Fibroblast of lung (primary cell): ENCODE measurements at places on chromosomes 5 and 9. TPM values are rescaled to one million over a fixed set of nuclear protein-coding genes. Genes with fewer than 3 reads are reported as not detected.

Gene TAF1L
- under 0.01 TPM in 2 replicates for total RNA-seq

Gene TXNDC8
- total RNA-seq: not detected in 2 replicates

Gene FBP2
- total RNA-seq: not detected in 2 replicates

Gene PCDHA1
- under 0.01 TPM in 2 replicates for total RNA-seq

Gene SHC3
- 7.7 and 16.2 TPM in 2 replicates for total RNA-seq

Gene ADAMTS12
- total RNA-seq: 6.4 and 10.7 TPM in 2 replicates

Gene SPATA6L
- total RNA-seq: 0.77 and 1.2 TPM in 2 replicates

Gene CCDC152
- 1.5 and 2.5 TPM in 2 replicates for total RNA-seq

Gene UBE2QL1
- under 0.01 TPM in 1 of 2 replicates, not detected in the other for total RNA-seq

Gene ECSCR
- total RNA-seq: not detected in 2 replicates

Gene MXD3
- 1.0 and 6.6 TPM in 2 replicates for total RNA-seq

Gene FAM221B
- not detected in 2 replicates for total RNA-seq

Gene IFNA6
- total RNA-seq: not detected in 2 replicates

Gene WDR31
- total RNA-seq: 3.1 and 4.0 TPM in 2 replicates

Gene ENTR1
- total RNA-seq: 31.9 and 32.4 TPM in 2 replicates

Gene DBH
- not detected in 2 replicates for total RNA-seq

Gene PCDHA9
- total RNA-seq: 0.26 and 0.33 TPM in 2 replicates

Gene ZNF79
- 12.6 and 15.0 TPM in 2 replicates for total RNA-seq

Gene REXO4
- 21.1 and 21.3 TPM in 2 replicates for total RNA-seq

Gene SPINK6
- total RNA-seq: not detected in 2 replicates

Gene RASGRF2
- 12.1 and 19.5 TPM in 2 replicates for total RNA-seq

Gene TAF11L5
- not detected in 2 replicates for total RNA-seq

Gene FAM151B
- 3.9 and 4.8 TPM in 2 replicates for total RNA-seq

Gene ARHGEF28
- 10.3 and 34.3 TPM in 2 replicates for total RNA-seq

Gene SPATA31D4
- total RNA-seq: not detected in 2 replicates

Gene NMRK1
- total RNA-seq: 21.1 and 33.9 TPM in 2 replicates

Gene RBM18
- total RNA-seq: 9.5 and 11.2 TPM in 2 replicates

Gene GOLM1
- total RNA-seq: 46.7 and 67.3 TPM in 2 replicates

Gene ZBTB34
- 6.8 and 7.2 TPM in 2 replicates for total RNA-seq

Gene MLANA
- total RNA-seq: not detected in 2 replicates

Gene N4BP3
- total RNA-seq: 0.26 and 0.83 TPM in 2 replicates

Gene CMYA5
- 4.1 and 7.8 TPM in 2 replicates for total RNA-seq

Gene UNC5A
- not detected in 2 replicates for total RNA-seq

Gene GPR151
- not detected in 2 replicates for total RNA-seq

Gene ZMAT2
- 69.4 and 77.0 TPM in 2 replicates for total RNA-seq

Gene LVRN
- total RNA-seq: 0.17 and 0.26 TPM in 2 replicates

Gene GLRX
- total RNA-seq: 54.2 and 91.8 TPM in 2 replicates

Gene STC2
- 110 and 299 TPM in 2 replicates for total RNA-seq

Gene FBXO38
- 50.3 and 62.4 TPM in 2 replicates for total RNA-seq

Gene TTF1
- total RNA-seq: 6.9 and 8.2 TPM in 2 replicates

Gene LHFPL2
- 38.8 and 51.4 TPM in 2 replicates for total RNA-seq

Gene PRLR
- 0.33 TPM in 1 of 2 replicates, not detected in the other for total RNA-seq

Gene CNTRL
- 6.2 and 6.8 TPM in 2 replicates for total RNA-seq

Gene DRD1
- total RNA-seq: 2.0 and 2.6 TPM in 2 replicates

Gene SLC34A1
- total RNA-seq: not detected in 2 replicates

Gene AHRR
- 6.2 and 26.4 TPM in 2 replicates for total RNA-seq

Gene IL6ST
- total RNA-seq: 978 and 1,649 TPM in 2 replicates

Gene C9
- under 0.01 and 0.33 TPM in 2 replicates for total RNA-seq

Gene IGIP
- total RNA-seq: 11.7 and 13.4 TPM in 2 replicates

Gene FCN1
- total RNA-seq: not detected in 2 replicates

Gene MARCOL
- not detected in 2 replicates for total RNA-seq

Gene GRM6
- total RNA-seq: not detected in 2 replicates
